ENCODE measurements at places on chromosomes 5 and 9.

DNA sequence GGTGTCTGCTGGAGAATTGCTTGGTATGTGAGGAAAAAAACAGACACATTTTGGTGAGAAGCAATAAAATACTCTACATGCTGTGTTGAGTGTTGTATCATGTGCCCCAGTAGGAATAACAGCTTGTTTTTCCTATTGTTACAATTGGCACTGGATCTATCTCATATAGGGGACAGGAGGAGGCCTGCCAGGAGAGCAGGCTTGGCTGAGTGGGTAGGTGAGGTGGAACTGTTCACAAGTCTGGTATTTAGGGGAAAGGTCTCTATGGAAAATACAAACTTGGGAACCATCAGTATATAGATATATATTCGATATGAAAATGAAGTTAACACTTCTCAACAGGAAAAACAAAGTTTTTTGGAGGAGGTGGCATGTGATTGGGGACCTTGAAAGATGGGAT, 9.5 kb upstream of the SH3TC2 start:
- DNase-seq: no peak

- no peak for DNase-seq
These were observed 28.6 kb downstream of the IDNK start for GRCh38 chr9:83651558-83651957.

- no peak for DNase-seq
These were observed 75.3 kb downstream of the INSYN2B start for GRCh38 chr5:169905017-169905416.

- DNase-seq: no peak
These were observed 221.3 kb downstream of the C9orf50 start for GRCh38 chr9:129399634-129399990.

GRCh38 chr5:152305525-152305924, 99.6 kb downstream of the NMUR2 start:
- DNase-seq: no peak

GRCh38 chr5:149667084-149667828, 62.9 kb upstream of the PPARGC1B start:
- DNase-seq: no peak
